ENCODE measurements at places on chromosomes 12 and 14.

GRCh38 chr12:50467439-50467838 lies 37.3 kb upstream of the DIP2B start:
- no peak for DNase-seq

DNA sequence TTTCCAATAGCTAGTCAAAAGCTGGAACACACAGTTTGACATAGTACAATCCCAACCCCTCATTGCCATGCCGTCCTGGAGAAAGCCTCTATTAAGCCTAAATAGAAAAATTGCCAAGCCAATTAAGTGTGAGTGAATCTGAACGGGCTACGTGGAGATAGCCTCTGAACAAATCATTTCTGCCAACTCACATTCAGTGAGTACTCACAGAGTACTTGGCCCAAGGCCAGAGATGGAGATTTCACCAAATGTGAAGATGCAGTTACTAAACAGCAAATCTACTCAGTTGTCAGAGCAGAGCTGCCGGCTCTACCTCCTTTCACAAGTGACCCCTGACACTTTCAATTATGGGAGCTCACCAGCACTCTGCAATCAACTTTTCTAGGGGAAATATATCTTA lies 350.0 kb downstream of the GALC start:
- no peak for DNase-seq

- DNase-seq = no peak
Measured at GRCh38 chr12:27253347-27253746, 9.3 kb downstream of the STK38L start.

- no peak for DNase-seq
Measured at GRCh38 chr12:99706736-99707473, 59.4 kb downstream of the GARIN6 start.

- no peak for DNase-seq
Measured at GRCh38 chr12:54526812-54527630, 22.4 kb upstream of the PDE1B start.

DNA sequence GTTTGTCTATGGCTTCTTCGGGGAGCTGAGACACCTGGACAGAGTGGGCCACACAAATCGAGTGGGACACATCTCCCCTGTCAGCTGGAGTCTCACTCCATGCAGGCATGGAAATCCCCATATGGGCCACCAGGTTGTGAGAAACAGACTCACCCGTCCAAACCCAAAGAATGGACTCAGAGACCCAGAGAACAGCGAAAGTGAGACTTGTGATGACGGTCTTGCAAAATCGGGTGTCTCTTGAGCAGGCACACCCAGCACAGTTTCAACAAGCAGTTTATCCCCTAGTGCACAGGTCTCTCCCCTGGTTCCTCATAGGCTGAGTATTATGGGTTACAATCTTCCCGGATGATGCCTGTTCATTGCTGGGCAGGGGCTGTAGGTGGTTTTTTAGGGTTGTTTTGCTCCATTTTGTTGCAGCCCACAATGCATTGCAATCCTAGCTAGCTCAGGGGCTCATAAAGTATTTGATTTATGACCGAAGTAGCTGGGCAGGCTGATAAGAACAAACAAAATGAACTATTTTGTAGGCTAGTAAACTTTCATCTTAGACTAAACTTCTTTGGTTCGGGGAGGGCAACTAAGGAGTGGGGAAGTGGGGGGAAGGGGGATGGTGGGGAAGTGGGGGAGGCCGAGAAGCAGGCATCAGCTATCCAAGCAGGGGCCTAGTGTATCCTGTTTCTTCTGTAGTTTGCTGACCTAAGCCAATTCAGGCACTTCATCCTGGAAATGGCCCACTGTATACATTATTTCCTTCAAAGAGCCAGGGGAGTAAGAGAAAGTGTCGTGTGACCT lies 45.3 kb downstream of the IQSEC3 start:
- no peak for DNase-seq

DNA sequence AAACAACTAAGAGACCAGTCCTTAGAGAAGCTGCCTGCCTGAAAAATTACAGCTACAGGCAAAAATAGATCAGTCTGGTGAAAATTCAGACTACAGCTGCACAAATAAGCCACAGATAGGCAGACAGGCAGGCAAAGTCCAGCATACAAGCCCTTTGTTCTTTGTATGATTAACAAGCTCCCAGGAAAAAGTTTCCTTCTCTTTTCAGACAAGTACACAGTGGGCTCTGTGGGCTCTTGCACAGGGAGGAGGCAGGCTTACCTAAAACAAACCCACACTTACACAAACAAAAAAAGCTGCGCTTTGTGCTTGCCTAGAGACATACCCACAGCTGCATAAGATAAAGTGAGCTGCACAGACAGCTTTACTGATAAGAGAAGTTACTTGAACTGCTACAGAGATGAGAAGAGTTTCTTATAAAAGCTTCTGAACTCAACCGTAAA lies 7.7 kb downstream of the OR6C68 start:
- DNase-seq = no peak

GRCh38 chr12:51669271-51669670 lies 78.2 kb downstream of the SCN8A start:
- no peak for DNase-seq

- DNase-seq = no peak
Measured at GRCh38 chr12:119842380-119842779, 34.7 kb downstream of the CIT start.

DNA sequence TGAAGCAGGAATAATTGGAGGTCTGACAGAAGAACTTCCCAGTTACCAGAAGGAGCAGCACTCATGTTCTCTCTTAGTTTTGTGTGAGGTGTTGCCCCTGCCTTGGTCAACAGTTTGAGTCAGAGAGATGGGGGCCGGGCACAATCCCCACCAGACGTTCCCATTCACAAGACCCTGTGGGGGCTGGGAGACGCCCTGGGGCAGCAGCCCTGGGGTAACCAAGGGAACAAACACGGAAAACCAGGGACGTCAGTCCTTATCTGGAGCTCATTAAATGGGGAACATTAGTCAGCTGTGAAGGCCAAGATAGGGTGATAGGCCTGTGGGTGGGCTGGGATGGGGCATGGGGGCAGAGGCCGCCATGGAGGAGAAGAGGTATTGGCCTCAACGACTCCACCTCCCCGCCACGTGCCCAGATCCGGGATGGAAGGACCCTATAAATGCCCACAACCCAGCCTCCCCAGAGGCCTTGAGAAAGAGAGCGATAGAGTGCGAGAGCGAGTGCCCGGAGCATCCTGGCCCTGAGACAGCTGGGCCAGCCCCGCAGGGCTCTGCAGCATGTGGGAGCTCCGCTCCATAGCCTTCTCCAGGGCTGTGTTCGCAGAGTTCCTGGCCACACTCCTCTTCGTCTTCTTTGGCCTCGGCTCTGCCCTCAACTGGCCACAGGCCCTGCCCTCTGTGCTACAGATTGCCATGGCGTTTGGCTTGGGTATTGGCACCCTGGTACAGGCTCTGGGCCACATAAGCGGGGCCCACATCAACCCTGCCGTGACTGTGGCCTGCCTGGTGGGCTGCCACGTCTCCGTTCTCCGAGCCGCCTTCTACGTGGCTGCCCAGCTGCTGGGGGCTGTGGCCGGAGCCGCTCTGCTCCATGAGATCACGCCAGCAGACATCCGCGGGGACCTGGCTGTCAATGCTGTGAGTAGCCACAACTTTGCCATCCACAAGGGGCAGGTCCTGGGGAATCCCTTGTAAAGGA lies at the start of gene AQP2:
Gene AQP2 (plus strand): TSS at position 465 of the 979 bp plus-strand sequence. CDS start 94 bp downstream, at position 559.
- DNase-seq = no peak

DNA sequence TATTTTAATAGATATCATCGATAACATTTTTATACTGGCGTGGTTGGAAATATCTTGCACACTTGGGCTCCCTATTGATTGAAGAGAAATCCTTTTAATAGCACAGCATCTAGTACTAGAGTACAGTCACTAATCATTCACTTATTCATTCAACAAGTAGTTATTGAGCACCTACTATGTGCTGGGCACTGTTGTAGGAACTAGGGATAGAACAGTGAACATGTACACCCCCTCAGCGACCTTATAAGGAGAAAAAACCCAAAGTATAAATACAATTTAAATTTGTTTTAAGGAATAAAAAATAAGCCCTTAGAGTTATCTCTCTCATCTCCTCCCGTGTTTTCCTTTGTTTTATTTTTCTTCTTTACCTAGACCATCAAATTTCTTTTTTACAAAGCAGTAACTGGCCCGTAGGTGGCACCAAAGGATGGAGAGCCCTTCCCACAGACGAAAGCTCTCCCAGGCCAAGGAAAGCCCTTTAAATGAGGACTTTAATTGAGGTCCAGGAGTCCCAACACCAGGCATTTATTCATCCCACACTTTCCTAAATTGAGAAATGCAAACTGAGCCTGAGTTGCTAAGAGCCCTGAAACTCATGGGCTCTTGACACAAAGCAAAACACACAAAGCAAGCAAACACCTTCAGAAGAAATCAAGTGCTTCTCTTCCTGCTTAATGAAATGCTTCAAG lies 29.0 kb downstream of the PEBP1 start:
- no peak for DNase-seq

DNA sequence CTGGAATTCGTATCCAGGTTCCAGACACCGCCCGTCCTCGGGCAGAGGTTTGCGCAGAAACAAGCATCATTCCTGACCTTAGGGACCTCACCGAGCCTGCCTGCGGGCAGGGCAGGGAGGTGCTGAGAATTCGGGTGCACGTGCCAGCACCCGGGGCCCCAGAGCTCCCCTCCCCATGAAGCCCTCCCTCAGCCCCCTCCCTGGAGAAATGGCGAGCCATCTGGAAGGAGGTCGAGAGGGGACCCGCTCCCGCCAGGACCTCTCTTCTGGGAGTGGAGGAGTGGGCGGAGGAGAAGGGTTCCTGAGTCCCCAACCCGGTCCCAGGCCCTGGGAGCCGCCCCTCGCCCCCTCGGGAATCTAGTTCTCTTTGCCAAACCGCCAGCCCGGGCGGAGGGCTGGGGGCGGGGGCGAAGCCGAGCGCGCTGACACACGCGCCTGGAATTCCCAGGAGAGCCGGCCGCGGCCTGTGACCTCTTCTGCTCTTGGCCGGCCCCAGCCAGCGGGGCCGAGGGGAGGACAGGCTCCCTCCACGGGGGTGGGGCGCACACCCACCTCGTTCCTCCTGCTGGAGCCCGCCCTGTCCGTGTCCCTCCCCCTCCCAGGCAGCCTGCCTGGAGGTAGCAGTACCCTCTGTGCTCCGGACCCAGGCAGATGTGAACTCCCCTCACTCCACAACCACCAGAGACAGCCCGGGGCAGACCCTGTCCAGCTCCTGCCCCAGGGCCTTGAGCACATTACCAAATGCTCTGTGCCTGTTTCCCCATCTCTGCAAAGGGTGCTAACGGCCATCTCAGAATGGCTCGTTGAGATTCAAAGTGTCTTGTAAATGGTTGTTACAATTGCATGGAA lies 23.0 kb upstream of the GPR132 start:
- no peak for DNase-seq

- no peak for DNase-seq
Measured at GRCh38 chr12:127284870-127285431, 982.0 kb upstream of the TMEM132C start.

GRCh38 chr12:50120953-50121352 lies 8.9 kb downstream of the COX14 start:
- DNase-seq = no peak

- DNase-seq = no peak
Measured at GRCh38 chr12:121800694-121801594, 2.9 kb upstream of the SETD1B start.

DNA sequence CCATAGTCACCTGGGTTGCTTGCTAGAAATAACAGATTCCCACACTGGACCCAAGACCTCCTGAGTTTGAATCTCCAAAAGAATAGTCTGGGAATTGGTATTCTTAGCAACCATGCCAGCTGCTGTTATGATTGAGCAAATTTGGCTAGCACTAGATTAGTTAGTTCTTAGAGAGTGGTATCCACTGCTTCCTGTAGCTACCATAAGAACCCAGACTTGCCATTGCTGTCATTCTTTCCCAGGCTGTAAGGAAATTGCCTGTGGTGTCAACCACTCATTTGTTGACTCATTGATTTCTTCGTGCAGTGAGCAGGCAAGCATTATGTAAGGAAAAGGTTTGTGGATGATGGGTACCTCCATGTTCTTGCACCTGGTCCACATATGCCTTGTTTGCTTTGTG lies 201.8 kb upstream of the RGS6 start:
- DNase-seq = no peak

- DNase-seq = no peak
Measured at GRCh38 chr12:49019443-49020324, 1.1 kb upstream of the PRKAG1 start.

- no peak for DNase-seq
Measured at GRCh38 chr12:48285751-48286650, 64.7 kb downstream of the ZNF641 start.

Measured in stimulated activated CD8-positive, alpha-beta memory T cell treated with anti-CD3 and anti-CD28 coated beads, Interleukin-4, amount 100 ng/mL, for 4 hours (primary cell).